Right atrium auricular region (tissue), 2 donors: ENCODE measurements at places on chromosomes 7 and 10.

DNA sequence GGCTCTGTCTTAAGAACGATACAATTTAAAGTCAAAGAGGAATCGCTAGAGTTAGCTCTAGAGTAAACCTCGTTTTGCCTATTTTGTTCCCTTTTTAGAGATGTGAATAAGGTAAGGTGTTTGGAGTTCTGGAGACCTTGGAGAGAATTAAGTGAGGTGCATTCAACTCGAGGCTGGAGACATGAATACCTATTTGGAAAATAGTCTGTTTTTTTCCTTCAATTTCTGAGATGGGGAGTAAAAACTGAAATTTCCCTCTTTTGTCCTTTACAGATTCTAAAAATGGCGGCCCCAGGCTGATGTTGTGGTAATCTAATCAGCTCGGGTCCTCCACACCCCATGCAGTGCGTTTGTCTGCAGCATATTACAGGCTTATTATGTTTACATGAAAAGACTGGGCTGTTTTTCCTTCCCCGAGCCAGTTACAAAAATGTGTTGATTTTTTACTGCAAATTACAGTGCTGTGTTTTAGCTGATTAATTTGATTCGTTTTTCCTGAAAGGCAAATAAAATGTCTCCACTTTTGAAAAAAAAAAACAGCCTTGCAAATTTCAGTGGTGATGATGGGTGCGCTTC is 1.5 kb downstream of the KMT2E start:
- peak overlapping the region; percentile 100 for H3K27ac ChIP-seq
- H3K36me3 ChIP-seq = no peaks in the 10 kb centered on the region
- DNase-seq = no peak
- no peaks in the 10 kb centered on the region for H3K27me3 ChIP-seq
- peaks cover 47% of the 10 kb centered on the region for H3K4me1 ChIP-seq
- H3K4me3 ChIP-seq = peak overlapping the region; percentile 76

GRCh38 chr10:103855424-103855823 is at the start of gene SH3PXD2A:
Gene SH3PXD2A, minus strand, starts transcription at chr10:103855576. Its CDS starts 310 bp downstream, at chr10:103855266.
- peak within 1 kb of the TSS; percentile 65 for H3K27ac ChIP-seq
- H3K27me3 ChIP-seq = no peaks in the 10 kb centered on the region
- H3K36me3 ChIP-seq = no peaks in the 10 kb centered on the region
- DNase-seq = no peak
- H3K4me3 ChIP-seq = peak within 1 kb of the TSS; percentile 50

- H3K4me3 ChIP-seq = no peak overlapping the region
- DNase-seq = no peak
- no peaks in the 10 kb centered on the region for H3K36me3 ChIP-seq
- no peaks in the 10 kb centered on the region for H3K4me1 ChIP-seq
Measured at GRCh38 chr7:129540340-129540739, 38.0 kb downstream of the SMKR1 start.

- H3K4me3 ChIP-seq = peak within 1 kb of the TSS; percentile 61
- no peaks in the 10 kb centered on the region for H3K4me1 ChIP-seq
- peak within 1 kb of the TSS; percentile 71 for H3K27ac ChIP-seq
- no peaks in the 10 kb centered on the region for H3K27me3 ChIP-seq
Measured at GRCh38 chr7:51316666-51317581, at the start of gene COBL. Gene COBL, minus strand, starts transcription at chr7:51316809. Its CDS starts 176 bp downstream, at chr7:51316633.

DNA sequence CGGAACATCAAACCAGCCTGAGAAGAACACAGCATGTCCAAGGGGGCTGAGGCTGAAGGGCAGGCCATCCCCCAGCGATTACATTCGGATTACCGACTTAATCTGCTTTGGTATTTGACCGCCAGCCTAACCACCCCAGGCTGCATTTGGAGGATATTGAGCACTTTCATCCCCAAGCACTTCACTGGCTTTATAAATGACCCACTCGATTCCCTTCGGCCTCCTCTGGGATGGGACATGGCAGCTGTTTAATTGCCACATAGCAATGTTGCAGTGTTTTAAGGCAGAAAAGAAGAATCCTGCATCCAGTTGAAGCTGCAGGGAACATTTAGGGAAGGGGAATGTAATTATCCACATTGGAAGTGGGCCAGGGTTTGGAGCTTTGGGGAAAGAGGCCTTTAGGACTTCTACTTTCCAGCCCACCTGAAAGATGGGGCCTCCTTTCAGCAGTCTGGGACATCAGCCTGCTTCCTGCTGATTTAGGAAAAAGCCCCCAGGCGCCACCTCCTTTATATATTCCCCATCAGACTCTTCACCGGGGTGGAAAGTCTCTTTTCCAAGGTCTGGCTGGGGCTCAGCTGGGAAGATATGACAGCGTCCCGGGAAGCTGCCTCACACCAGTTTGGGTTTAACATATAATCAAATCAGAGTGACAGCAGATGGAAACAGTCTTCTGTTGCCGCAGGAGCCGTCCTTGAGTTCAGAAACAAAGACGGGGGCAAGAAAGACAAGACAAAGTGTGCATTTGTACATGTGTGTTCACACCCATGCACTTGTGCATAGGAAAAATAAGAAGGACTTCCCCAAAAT is 9.2 kb downstream of the DPCD start:
- no peak overlapping the region for H3K4me3 ChIP-seq
- no peaks in the 10 kb centered on the region for H3K36me3 ChIP-seq

GRCh38 chr10:10828623-10829022 is 189.0 kb upstream of the CELF2 start:
- H3K27me3 ChIP-seq = no peaks in the 10 kb centered on the region
- no peak for DNase-seq
- H3K36me3 ChIP-seq = no peaks in the 10 kb centered on the region
- H3K27ac ChIP-seq = no peak overlapping the region
- H3K4me3 ChIP-seq = no peak overlapping the region

DNA sequence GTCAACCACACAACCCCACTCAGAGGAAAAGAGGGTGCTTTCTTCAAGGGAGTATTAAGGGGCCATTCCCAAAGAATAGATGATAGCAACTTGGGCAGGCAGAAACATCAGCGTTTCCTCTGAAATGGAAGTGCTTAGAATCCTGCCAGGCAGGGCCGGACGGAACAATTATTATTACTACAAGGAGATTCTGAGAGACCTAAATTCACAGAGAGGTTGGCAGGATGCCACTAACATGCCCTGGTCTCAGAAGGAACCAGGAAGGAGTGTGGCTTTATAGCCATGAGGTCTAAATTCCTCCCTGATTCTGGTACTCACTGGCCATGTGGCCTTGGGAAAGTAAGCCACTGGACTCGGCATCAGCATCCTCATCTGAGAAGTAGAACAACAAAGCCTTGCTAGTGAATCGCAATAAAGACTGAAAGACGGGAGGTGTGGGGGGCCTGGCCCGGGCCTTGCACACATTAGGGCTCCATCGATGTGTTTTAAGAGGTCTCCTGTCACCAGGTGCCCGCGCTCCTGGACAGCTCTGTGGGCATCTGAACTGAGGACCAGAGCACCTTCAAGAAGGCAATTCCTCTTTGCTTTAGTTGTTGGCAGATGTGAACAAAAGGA is 131.5 kb downstream of the OAT start:
- H3K27me3 ChIP-seq = no peaks in the 10 kb centered on the region
- DNase-seq = no peak
- no peak overlapping the region for H3K4me3 ChIP-seq
- H3K4me1 ChIP-seq = no peaks in the 10 kb centered on the region

GRCh38 chr10:114234132-114234531 is 4.9 kb upstream of the VWA2 start:
- H3K4me1 ChIP-seq = no peaks in the 10 kb centered on the region
- no peak overlapping the region for H3K27ac ChIP-seq
- H3K36me3 ChIP-seq = no peaks in the 10 kb centered on the region
- no peaks in the 10 kb centered on the region for H3K27me3 ChIP-seq
- DNase-seq = no peak

- no peaks in the 10 kb centered on the region for H3K4me1 ChIP-seq
- peaks cover 57% of the 10 kb centered on the region for H3K36me3 ChIP-seq
- no peak overlapping the region for H3K27ac ChIP-seq
Measured at GRCh38 chr10:32905466-32905865, 52.6 kb downstream of the ITGB1 start.

DNA sequence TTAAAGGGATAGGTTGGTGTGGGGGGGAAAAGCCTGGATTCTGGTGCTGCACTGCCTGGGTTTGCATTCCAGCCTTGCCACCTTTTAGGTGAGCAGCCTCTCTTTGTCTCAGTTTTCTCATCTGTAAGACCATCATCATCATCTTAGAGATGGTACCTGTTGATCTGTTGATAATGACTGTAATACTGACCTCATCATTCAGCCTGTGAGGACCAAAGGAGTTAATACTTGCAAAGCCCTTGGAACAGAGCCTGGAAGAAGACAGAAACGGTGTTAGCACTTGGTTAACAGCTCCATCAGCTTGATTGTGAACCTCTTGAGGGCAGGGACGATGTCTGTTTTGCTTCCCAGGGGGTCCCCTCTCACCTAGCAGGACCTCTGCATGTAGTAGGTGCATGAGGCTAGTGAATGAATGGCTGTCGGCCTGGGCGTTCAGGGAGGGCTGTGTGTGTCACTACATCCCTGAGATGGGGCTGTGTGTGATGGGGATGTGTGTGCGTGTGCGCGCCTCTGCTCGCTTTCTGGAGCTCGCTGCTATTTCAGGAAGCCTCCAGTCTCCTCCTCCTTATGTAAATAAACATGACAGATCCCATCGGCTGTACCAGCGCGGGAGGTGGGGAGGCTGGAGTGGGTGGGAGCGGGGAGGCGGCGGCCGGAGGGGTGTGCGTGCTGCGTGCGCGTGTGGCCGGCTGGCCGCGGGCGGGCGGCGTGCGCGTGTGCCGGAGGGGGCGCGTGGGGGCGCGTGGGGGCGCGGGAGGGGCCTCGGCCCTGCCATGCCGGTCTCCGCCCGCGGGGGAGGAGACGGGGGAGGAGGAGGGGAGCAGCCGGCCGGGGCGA is 61.2 kb downstream of the NEURL1 start:
- H3K27ac ChIP-seq = no peak overlapping the region
- H3K27me3 ChIP-seq = no peaks in the 10 kb centered on the region
- peak overlapping the region; percentile 53 for H3K4me3 ChIP-seq
- peaks cover 9% of the 10 kb centered on the region for H3K4me1 ChIP-seq
- H3K36me3 ChIP-seq = no peaks in the 10 kb centered on the region
- DNase-seq = no peak

- H3K27ac ChIP-seq = peak overlapping the region; percentile 17
- H3K36me3 ChIP-seq = no peaks in the 10 kb centered on the region
- DNase-seq = no peak
Measured at GRCh38 chr10:121337427-121337826, 260.8 kb downstream of the FGFR2 start.

DNA sequence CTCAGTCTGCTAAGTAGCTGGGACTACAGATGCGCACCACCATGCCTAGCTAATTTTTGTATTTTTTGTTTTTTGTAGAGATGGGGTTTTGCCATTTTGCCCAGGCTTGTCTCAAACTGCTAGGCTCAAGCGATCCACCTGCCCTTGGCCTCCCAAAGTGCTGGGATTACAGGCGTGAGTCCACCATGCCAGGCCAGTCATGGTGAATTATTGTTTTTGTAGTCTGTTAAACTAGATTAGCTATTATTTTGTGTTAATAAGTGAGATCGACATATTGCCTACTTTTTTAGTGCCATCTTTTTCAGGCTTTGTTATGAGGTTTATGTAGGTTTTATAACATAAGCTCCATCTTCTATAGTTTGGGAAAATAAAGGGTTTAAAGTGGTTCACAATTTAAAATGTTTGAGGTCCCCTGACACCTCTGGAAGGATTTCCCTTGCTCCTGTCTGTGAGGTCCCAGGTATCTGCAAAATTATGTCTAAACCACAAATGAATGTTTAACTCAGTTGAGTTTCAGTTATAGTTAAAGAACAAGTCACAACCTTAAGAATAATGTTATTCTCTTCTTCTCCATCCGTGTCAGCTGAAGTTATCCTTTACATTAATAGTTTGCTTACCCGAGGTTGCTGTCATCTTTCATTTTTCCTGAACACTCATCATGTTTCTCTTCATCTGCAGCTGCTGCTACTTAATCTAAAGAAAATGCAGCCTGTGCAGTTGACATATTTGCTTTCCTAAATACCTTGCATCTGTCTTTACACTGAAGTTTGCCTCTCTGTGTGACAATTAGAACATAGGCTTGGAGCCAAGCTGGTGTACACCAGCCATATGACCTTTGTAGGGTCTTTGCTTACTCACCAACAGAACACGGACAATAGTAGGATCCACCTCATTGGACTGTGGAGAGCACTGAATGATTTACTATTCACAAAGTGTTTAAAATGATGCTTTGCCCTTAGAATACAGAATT is 8.9 kb upstream of the VSTM4 start:
- DNase-seq = no peak
- H3K4me3 ChIP-seq = no peak overlapping the region
- H3K36me3 ChIP-seq = no peaks in the 10 kb centered on the region
- H3K27ac ChIP-seq = no peak overlapping the region
- no peaks in the 10 kb centered on the region for H3K4me1 ChIP-seq

GRCh38 chr7:73438547-73439409 is 5.2 kb downstream of the FZD9 start:
- no peaks in the 10 kb centered on the region for H3K27me3 ChIP-seq
- DNase-seq = no peak
- H3K27ac ChIP-seq = no peak overlapping the region
- no peak overlapping the region for H3K4me3 ChIP-seq
- peaks cover 44% of the 10 kb centered on the region for H3K36me3 ChIP-seq
- H3K4me1 ChIP-seq = peaks cover 4% of the 10 kb centered on the region

DNA sequence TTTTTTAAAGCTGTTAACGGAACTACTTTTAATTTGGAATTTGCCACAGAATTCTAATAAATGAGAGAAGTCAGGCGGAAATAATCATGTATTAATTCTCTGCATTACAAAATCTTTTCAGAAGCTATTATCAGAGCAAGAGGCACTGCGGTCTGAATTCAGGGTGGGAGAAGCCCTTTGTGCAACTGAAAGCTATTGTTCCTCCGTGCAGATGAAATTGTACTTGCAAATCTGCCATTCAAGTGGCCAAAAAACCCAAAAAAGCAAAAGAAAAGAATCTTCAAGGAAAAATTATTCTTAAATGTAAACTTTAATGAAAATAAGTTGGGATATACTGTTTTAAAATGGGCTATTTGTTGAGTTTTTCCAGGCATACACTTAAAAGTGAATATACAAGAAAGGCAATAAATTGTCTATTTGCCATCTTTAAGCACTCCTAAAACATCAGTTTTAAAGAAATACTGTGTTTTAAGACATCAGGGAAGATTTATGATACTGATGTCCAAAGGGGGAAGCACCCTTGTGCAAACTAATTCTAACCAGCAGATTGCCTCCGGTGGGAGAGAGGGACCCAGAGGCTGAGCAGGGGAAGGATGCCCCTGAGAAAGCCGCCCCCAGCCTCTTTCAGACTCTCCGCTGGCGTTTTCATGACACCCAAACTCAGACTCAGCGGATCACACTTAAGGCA is 351.2 kb downstream of the DNAJB6 start:
- H3K4me3 ChIP-seq = no peak overlapping the region
- no peaks in the 10 kb centered on the region for H3K36me3 ChIP-seq
- H3K4me1 ChIP-seq = no peaks in the 10 kb centered on the region
- H3K27ac ChIP-seq = no peak overlapping the region
